Right atrium auricular region (tissue), 2 donors: ENCODE measurements at places on chromosomes 11 and 22. TPM values are rescaled to one million over a fixed set of nuclear protein-coding genes. Genes with fewer than 3 reads are reported as not detected.

NOX4 gene
- 5.9 TPM for total RNA-seq

GRCh38 chr22:32668254-32669094 is 133.0 kb upstream of the TIMP3 start:
- no peaks in the 10 kb centered on the region for H3K4me1 ChIP-seq
- H3K36me3 ChIP-seq: no peaks in the 10 kb centered on the region
- H3K4me3 ChIP-seq: no peak overlapping the region
- no peak overlapping the region for H3K27ac ChIP-seq

DNA sequence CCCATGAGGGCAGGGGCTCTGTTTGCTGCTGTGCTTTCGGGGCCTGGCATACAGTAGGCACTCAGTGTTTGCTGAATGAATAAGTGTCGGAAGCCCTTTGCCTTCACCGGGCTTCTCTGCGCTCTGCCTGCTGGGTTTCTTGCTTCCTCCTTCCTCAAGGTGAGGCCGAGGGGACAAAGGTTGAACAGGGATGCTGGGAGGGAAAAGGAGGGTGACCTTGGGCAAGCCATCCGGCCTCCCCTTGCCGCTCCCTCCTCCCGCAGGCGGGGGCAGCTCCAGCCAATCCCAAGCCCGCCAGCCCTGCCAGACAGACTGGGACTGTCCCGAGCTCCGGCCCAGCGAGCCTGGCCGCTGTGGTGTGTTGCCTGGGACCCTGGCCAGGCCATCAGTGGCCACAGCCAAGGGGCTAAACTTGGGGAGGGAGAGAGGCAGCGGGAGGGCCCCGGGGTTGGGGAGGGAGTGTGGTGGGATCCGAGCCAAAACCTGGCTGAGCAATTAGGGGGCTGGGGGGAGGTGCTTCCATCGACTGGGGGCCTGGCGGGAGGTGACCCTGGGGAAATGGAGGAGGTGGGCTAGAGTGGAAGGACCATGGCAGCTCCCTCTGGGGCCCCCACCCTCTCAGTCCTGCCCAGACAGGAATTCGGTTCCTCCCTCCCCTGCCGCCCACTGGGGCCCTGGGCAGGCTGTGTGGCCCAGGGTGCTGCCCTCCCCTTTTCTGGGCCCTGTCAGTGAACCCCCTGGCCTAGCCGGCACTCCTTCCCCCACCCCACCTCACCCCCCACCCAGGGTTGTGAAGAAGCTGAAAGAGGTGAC is 3.4 kb upstream of the RCOR2 start:
- peak; percentile 74 for DNase-seq
- H3K27me3 ChIP-seq: no peaks in the 10 kb centered on the region
- H3K36me3 ChIP-seq: no peaks in the 10 kb centered on the region
- H3K4me3 ChIP-seq: peak overlapping the region; percentile 58
- no peaks in the 10 kb centered on the region for H3K4me1 ChIP-seq

GRCh38 chr11:58837707-58838388 is 6.7 kb downstream of the GLYATL2 start:
- H3K36me3 ChIP-seq: no peaks in the 10 kb centered on the region
- no peak for DNase-seq
- H3K27me3 ChIP-seq: no peaks in the 10 kb centered on the region
- no peak overlapping the region for H3K27ac ChIP-seq
- H3K4me1 ChIP-seq: no peaks in the 10 kb centered on the region
- no peak overlapping the region for H3K4me3 ChIP-seq

DNA sequence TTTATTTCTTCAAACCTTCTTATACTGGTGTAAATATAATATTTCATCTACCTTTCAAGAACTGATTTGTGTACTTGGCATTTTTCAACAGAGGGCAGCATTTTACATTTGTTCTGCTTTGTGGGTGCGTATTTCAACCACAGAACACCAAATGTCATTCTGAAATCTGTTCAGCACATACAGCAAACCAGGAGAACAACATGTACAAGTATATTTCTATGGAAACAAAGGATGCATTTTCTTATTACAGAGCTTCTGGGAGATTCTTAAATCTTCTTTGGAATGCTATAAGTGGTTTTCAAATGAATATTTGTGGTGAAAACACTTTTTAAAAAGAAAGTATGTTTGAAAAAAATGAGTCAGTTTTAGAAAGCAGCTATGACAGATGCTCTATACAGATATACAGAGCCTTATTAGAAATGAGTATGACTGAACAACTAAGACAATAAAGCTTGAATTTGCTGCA is 946.0 kb downstream of the FAM181B start:
- no peak for DNase-seq
- H3K36me3 ChIP-seq: no peaks in the 10 kb centered on the region
- no peak overlapping the region for H3K4me3 ChIP-seq
- no peaks in the 10 kb centered on the region for H3K27me3 ChIP-seq
- no peaks in the 10 kb centered on the region for H3K4me1 ChIP-seq

- no peak overlapping the region for H3K27ac ChIP-seq
- H3K27me3 ChIP-seq: no peaks in the 10 kb centered on the region
- no peak for DNase-seq
Measured at GRCh38 chr11:18067372-18067771, 21.3 kb upstream of the TPH1 start.

DNA sequence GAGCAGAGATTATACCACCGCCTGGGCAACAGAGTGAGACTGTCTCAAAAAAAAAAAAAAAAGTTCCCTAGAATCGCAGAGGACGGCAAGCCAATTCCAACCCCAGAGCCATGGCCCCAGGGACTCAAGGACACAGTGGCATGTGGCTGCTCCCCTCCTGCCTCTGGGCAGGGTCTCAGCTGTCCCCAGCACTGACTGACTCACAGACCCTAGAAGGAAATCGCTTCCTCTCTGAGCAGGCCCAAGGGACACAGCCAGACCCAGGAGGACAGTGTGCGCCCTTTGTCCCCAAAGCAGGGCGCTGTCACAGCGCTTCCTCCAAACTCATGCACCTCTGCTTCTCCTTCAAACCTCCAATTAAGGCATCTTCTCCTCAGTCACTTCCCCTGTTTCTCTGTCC is 2.3 kb downstream of the PACSIN3 start:
- H3K36me3 ChIP-seq: peaks cover 20% of the 10 kb centered on the region
- H3K27me3 ChIP-seq: no peaks in the 10 kb centered on the region
- peak overlapping the region; percentile 99 for H3K27ac ChIP-seq

DNA sequence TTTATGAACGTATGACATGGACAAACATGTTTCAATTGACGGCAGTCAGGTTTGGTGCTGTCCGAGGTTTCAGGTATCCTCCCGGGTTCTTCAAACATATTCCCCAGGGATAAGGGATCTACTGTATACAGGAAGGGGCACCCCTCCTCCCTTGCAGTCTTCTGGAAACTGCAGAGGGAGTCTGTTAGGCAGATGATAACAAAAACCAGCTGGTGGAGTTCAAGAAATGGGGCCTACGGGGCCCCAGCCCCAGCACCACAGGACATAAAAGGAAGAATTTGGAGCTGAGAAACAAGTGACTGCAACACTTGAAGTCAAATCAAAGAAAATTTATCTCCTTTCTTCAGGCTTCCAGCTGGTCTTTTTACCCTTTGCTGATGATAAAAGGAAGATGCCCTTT is 32.1 kb downstream of the SNU13 start:
- no peaks in the 10 kb centered on the region for H3K27me3 ChIP-seq
- H3K4me1 ChIP-seq: peaks cover 20% of the 10 kb centered on the region
- DNase-seq: no peak
- no peak overlapping the region for H3K4me3 ChIP-seq
- peak overlapping the region; percentile 14 for H3K27ac ChIP-seq

DNA sequence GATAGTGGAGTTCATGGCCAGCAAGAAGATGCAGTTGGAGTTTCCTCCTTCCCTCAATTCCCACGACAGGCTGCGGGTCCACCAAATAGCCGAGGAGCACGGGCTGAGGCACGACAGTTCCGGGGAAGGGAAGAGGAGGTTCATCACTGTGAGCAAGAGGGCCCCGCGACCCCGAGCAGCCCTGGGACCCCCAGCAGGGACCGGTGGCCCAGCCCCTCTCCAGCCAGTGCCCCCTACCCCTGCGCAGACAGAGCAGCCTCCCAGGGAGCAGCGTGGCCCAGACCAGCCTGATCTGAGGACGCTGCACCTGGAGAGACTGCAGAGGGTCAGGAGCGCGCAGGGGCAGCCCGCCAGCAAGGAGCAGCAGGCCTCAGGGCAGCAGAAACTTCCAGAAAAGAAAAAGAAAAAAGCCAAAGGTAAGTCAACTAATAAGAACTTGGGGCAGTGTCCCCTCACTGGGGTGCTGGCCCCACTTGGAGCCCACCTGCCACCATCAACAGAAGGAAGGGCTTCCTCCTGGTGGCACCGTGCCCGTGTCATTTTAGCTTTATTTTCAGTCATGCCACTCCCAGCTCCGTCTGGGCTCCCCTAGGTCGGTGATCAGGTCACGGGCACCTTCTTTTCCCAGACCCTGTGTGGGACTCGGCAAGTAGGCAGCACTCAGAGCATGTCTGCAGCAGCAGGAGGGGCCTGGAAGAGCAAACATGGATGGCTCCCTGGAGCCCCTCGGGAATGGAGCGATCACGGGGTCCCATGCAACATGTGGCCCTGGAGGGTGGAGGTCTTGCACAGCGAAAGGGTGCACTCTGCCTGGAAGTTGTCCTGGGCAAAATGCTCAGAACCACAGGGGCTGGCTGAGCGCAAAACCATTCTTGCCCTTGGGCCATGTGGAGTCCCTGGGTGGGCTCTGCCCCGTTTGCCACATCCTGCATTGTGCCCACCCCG is 33.3 kb downstream of the IGHMBP2 start:
- DNase-seq: no peak
- peaks cover 60% of the 10 kb centered on the region for H3K36me3 ChIP-seq
- no peak overlapping the region for H3K27ac ChIP-seq
- no peaks in the 10 kb centered on the region for H3K4me1 ChIP-seq
- H3K4me3 ChIP-seq: no peak overlapping the region

DNA sequence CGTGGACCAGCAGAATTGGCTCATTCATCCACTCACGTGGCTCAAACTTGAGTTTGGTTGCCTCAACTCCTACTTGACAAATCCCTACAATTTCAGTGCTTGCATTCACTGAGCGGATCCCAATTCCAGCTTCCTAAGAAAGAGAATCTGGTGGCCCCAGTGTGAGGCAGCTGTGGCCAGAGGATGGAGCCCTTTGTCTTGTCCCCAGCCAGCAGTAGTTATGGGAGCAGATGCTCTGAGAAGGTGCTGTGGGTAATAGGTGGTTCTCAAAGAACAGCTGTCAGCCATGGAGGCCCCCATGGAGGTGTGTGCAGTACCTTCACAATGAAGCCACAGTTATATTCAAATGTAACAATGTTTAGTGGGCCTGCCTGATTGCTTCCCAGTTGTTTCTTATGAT is 39.3 kb downstream of the KREMEN1 start:
- H3K36me3 ChIP-seq: no peaks in the 10 kb centered on the region
- DNase-seq: no peak
- H3K4me3 ChIP-seq: no peak overlapping the region
- no peaks in the 10 kb centered on the region for H3K4me1 ChIP-seq
- H3K27me3 ChIP-seq: no peaks in the 10 kb centered on the region
- H3K27ac ChIP-seq: no peak overlapping the region

- no peak overlapping the region for H3K27ac ChIP-seq
- H3K4me1 ChIP-seq: no peaks in the 10 kb centered on the region
- H3K4me3 ChIP-seq: no peak overlapping the region
- no peak for DNase-seq
Measured at GRCh38 chr11:85495918-85496317, 131.2 kb downstream of the DLG2 start.
